Activated naive CD4-positive, alpha-beta T cell treated with anti-CD3 and anti-CD28 coated beads for 36 hours (primary cell): ENCODE measurements at places on chromosomes 7 and 10.

DNA sequence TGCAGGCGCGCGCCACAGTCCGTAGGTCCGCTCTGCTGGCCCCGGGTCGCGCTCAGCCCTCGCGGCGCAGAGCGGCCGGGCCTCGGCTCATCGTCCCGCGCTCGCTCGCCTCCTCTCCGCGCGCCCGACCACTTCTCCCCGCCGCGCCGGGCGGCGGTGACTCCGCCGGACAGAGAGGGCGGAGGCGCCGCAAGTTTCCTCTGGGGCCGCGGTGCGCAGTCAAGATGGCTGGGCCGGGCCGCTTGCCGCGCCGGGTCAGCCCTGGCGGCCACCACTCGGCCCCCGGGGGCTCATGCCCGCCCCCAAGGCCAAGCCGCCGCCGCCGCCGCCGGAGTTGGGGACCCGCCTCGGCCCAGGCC, 441 bp downstream of the FZD8 start:
- DNase-seq: no peak

GRCh38 chr7:80362010-80362618, 149.8 kb downstream of the GNAT3 start:
- no peak for DNase-seq

- DNase-seq: no peak
These were observed 61.7 kb downstream of the PROSER2 start for GRCh38 chr10:11884706-11885423.

DNA sequence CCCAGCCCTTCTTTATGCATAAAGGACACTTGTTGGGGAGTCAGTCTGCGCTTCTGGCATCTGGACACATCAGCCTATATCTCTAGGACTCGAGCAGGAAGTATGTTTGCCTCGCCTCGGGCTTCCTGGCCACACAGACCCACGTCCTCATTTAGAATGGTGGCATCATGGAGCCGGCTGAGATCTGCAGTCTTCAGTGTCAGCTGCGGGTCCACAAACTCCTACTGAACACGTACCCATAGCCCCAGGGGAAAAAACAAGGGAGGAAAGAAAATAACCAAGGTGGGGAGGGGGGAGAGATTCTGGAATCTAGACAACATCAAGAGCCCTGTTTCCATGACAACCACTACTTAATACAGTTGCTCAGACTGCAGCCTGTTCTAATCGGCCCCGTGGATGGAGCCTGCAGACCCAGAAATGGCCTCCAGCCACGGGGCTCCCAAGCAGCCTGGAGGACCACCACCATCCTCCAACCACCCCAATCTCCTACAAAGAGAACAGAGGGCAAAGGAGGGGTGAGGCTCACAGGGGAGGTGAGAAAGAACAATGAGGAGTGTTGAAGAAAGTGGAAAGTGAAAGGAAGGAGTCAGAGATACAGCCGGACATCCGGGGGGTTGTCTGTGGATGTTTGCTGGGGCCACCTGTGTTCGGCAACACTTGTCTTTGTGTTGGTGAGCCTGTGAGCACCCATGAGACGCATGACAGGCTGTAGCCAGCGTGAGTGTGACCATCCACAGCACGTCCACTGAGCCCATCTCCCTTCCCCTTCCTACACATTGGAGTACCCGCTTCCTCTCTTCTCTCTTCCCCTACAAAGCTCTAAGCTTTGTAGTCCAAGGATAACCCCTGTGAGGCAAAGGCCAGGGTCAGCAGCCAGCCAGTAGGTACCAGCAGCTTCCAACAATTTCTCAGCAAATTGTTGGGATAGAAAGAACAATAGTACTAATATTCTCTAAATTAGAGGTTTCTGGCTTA, 141.0 kb downstream of the PLXNA4 start:
- DNase-seq: peak; percentile 37

DNA sequence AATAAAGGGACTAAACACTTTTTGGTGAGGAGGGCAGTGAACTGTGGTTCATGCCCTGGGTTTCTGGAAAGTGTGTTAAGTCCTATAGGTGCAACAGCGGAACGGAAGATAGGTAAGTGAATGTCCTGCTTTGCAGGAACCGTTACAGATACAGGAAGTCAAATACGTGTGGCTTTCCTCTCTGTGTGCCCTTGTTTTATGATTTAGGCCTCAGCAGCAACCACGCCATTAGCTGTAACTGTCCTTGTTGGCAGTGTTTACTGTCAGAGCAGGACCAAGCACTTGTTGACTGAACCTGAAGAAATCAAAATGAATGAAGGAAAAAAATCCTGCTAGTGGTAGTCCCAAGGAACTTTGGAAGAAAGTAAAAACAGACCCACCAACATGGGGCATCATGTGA, 150.3 kb downstream of the PIP4K2A start:
- DNase-seq: no peak

DNA sequence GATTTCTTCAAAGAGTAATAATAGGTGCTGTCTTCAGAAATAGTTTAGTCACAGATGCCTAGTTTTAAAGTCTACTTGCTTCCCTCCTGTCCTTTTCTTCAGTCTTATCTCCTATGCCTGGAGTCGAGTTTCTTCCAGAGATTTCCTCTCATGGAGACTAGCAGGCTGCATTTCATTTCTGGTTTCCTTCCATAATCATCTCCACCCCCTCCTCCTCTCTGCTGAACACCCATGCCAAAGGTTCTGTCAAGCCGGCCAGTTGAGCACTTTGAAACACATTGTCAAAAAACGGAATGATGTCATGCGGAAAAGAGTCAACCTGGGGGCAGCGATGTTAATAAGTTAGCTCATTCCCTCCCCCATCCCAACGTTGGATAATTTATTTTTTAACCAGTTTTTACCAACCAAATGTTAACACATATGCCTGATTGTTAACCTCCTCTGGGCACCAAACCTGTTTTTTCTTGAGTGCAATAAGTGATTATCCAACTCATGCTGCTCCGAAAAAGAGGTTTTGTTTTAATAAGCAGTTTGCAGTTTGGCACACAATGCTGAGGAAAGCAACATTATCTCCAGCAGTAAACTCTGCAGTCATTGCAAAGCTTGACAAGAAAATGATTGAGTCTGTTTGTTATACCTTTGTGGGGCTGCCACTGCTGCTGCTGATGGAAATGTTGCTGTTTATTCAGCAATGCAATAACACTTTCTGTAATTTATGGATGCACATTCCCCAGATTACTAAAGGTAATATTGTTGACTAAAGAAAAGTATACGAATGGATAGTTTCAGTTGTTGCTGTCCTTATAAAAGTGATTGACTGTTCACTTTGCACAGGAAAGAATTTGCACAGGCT, 161.6 kb downstream of the LRMDA start:
- no peak for DNase-seq

- no peak for DNase-seq
These were observed 52.1 kb upstream of the HELLS start for GRCh38 chr10:94493463-94493862.

DNA sequence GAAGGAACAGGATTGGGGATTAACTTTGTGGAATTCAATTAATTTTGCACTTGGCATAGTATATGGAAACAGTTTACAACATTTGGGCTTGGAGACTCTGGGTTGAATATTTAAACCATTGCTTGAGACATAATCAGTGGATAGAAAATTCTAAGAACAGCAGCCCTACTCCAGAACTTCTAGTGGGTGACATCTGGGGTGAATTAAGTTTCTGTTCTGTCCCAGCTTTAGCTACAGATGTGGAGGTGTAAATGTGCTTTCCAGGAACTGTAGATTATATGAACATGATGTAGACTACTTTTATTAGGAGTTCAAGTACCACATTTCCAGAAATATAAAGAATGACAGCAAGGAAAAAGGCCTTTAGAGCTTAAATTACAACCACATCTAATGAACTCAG, 51.9 kb upstream of the SKAP2 start:
- no peak for DNase-seq

DNA sequence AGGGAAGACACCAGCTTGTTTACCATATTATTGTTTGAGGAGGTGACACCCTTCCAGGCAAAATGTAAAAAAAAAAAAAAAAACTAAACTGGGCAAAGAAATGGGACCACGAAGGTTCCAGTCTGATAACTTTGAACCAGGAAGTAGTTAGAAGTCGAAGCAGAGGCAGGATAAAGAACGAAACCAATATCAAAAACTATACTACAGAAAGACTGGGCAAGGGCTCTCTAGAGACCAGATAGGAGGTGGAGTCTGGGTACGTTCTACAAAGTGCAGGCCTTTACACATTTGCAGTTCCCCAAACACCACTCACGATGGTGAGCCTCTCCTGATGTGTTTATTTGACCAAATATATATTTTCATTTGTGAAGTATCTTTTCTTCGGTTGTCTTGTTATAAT, 125.7 kb upstream of the CDK1 start:
- DNase-seq: no peak

DNA sequence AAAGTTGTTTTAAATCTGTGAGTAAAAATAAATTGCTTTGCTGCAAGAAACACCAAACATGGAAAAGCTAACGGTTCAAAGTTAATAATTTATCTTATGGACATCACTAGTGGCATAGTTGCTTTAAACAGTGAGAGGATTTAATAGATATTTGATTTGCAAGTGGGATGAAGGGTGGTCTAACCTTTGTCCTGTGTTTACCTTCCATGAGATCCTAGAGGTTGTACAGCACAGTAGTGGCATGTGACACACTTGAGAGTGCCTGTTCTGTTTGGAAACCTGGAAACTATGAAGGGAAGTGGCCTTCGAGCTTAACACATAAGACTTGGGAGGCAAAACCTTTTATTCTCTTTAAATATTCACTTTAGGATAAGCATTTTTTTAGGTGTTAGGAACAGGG, 16.0 kb downstream of the EGFR start:
- DNase-seq: no peak

GRCh38 chr7:101934618-101935017, 117.2 kb downstream of the CUX1 start:
- DNase-seq: no peak

- DNase-seq: no peak
These were observed 8.7 kb upstream of the ESYT2 start for GRCh38 chr7:158837790-158838637.

GRCh38 chr10:69262292-69262751, 16.0 kb upstream of the HK1 start:
- DNase-seq: no peak

DNA sequence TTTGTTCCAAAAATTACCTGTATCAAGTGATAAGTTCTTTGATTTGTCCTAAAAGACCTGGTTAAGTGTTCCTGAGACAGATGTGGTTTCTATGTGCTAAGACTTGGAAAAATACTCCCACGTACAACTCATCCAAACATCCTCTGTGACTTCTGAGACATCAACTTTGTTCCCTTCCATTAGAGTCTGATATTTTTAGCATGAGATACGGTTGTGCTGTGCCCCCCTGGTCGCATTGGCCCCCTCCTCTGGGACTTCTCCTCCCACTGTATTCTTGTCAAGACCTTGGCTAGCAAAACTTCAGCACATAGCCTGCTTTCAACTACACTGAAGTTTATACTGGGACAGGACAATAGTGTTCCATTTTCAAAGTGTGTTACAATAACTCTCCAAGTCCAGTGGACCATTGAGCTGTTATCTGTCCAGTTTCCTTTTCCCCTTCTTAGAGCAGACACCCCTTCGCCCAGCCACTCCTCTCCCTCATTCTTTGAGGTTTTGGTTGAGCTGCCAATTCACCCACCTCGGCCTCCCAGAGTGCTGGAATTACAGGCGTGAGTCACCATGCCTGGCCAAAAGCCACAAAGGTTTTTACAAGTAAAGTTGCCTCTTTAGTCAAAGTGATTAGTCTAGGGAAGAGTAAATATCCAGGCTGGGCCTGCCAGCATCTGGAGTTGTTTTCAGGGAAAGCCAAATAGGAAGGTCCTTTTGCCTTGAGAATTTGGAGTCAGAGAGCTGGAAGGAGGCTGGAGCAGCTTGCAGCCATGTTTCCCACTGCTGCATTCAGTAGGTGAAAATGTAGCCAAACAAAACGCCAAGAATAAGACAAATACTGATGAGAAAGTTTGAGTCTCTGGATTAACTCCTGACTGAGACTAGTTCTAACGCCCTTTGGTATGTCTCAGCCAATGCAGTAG, 17.8 kb upstream of the PDLIM1 start:
- DNase-seq: no peak

GRCh38 chr10:127044186-127044585, 139.0 kb downstream of the DOCK1 start:
- no peak for DNase-seq

- DNase-seq: no peak
These were observed 93.1 kb downstream of the ATE1 start for GRCh38 chr10:121834757-121835156.

- no peak for DNase-seq
These were observed 38.0 kb downstream of the TCERG1L start for GRCh38 chr10:131273476-131273875.

DNA sequence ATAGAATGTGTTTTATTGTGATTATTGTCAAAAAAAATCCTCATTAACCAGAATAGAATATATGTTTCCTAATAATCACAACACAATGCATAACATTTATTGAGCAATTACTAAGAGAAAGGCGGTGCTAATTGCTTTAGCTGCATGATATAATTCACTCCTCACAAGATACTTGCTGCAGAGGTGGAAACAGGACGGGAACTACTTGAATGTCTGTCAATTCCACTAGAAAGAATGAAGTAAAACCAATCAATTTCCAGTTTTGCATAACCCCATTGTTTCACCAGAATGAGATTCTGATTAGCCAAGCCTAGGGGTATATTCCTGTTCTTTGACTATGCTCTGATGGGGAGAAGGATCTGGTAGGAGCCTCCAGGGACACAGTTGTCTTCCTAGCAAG, 239.1 kb upstream of the NRP1 start:
- no peak for DNase-seq

- no peak for DNase-seq
These were observed 77.0 kb downstream of the SLC25A13 start for GRCh38 chr7:96244992-96245292.

GRCh38 chr7:151752816-151753595, 123.9 kb downstream of the PRKAG2 start:
- no peak for DNase-seq

DNA sequence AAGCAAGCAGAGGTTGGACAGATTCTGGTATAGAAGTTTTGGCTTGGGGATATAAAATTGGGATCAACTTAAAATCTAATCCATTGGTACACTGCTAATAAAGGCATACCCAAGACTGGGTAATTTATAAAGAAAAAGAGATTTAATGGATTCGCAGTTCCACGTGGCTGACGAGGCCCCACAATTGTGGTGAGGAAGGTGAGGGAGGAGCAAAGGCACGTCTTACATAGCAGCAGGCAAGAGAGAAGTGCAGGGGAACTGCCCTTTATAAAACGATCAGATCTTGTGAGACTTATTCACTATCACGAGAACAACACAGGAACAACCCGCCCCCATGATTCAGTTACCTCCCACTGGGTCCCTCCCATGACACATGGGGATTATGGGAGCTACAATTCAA, 9.7 kb downstream of the ACADSB start:
- DNase-seq: no peak

GRCh38 chr10:26725837-26726727, 28.6 kb downstream of the PDSS1 start:
- peak; percentile 51 for DNase-seq

GRCh38 chr10:48417374-48417773, 110.9 kb downstream of the MAPK8 start:
- no peak for DNase-seq
